ENCODE measurements at places on chromosomes 2 and 18.

DNA sequence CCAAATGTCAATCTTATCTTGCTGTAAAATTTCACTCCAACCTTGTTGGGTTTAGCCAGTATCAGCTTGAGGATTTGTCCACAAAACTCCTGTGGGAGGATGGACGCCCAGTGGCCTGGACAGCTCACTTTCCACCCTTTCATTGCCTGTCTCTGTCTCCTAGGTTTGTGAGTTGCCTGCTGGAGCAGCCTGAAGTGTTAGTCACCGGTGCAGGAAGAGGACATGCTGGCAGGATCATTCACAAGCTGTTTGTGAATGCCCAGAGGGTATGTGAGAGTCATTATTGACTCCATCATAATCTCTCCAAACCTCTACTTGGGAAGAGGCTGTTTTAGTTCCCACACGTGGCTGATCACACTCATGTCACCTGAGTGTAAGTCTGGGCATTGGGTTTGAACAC lies 112.3 kb downstream of the RAB3GAP1 start:
- DNase-seq = no peak

GRCh38 chr2:191345788-191346187 lies 100.6 kb downstream of the MYO1B start:
- DNase-seq = no peak

DNA sequence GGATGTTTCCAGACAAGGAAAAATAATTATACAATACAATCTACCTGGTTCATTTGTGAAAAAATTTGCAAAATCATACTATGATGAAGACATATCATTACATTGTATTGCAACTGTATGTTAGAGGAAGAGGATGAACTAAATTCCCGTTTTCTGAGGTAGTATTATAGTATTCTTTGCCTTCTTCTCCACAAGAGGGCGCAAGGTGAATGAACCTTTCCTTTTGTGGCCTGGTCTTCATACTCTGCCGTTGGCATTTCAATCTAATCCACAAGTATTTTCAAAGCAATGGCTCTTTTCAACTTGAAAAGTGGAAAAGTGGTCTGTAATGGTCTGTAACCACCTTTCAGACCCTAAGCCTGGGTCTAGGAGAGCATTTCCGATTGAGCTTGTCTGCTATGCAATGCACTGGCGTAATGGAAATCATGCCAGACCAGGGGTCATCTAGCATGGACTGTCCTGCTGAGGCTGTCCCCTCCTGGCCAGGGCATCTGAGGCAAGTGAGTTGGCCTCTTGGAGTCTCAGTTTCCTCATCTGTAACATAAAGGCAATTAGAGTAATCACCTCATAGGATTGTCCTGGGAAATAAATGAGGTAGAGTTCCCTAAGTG lies 30.8 kb upstream of the ZNF396 start:
- DNase-seq = peak; percentile 88

- DNase-seq = no peak
Measured at GRCh38 chr18:61738488-61738887, 154.3 kb downstream of the RNF152 start.

DNA sequence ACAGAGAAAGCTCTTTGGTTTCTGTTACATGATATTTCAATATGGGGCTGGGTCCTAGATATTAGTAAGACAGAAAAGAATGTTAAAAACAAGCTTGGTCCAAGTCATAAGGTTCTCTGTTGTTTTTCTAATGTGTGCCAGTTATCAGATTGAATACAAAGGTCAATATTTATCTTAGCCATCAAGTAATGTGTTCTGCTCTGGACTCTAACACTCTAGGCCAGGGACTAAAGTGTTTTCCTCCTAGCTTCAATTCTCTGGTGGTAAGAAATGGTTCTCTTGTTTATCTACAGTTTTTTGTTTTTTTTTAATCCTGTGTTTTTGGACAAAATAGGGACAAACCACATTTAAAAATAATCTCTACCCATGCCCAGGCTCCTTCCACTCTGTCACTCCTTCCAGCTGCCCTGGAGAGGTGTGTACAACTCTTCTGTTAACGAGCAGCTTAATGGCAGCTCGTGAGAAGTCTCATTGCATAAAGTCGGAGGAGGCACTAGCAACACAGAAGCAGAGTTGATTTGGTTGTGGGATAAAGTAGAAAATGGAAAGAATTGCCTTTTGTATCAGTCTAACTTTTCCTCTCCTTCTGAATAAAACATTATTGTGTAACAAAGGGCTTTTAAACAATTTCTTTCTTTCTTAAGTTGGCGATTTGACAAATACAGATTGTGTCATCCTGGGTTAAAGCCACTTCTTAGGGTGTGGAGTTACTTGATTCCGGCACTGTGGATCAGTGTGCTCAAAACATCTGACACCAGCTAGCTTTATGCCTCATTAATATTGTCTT lies 8.0 kb upstream of the SESTD1 start:
- no peak for DNase-seq

- no peak for DNase-seq
Measured at GRCh38 chr2:96549967-96550786, 13.6 kb downstream of the ARID5A start.

DNA sequence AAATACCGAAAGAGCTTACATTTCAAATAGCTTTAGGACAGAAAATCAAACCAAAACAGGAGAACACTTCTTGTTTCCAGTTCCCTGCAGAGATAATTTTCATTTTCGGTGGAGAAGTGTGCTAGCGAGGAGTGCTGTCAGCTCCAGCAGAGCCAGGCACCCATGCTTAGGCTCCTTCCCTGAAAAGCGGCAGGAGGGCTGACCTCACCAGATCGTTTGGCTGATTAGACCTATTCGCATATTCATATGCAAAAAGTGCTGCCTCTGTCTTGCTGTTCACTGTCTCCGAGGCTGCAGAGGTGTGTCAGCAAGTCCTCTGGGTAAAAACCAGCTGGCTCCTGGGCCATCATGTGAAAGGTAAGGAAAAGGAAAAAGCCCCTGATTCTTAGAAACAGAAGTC lies 225.8 kb upstream of the COPS8 start:
- no peak for DNase-seq

GRCh38 chr2:178946494-178946893 lies 103.4 kb downstream of the CCDC141 start:
- DNase-seq = no peak

GRCh38 chr2:117523711-117524238 lies 290.7 kb upstream of the DDX18 start:
- DNase-seq = no peak

Data from NAMALWA (cell line).